ENCODE measurements at places on chromosomes 2 and 18.

DNA sequence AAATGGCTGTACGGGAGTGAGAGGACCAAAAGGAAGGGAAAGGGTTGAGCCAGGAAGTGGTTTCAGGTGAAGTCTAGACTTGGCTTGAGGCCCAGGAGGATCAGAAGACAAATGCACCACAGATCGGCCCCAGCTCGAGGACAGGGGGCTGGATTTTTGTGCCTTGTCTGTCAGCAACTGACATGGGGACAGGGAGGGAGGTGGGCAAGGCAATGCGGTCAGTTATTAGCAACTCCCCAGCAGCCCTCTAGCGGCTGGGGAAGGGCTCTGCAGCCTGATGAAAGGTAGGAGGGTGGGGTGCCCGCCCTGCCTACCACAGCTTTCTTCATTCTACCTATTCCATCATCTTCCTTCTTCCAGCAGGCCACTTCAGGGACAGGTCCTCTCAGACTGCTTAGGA lies 50.0 kb downstream of the CPO start:
- peak; percentile 11 for DNase-seq

DNA sequence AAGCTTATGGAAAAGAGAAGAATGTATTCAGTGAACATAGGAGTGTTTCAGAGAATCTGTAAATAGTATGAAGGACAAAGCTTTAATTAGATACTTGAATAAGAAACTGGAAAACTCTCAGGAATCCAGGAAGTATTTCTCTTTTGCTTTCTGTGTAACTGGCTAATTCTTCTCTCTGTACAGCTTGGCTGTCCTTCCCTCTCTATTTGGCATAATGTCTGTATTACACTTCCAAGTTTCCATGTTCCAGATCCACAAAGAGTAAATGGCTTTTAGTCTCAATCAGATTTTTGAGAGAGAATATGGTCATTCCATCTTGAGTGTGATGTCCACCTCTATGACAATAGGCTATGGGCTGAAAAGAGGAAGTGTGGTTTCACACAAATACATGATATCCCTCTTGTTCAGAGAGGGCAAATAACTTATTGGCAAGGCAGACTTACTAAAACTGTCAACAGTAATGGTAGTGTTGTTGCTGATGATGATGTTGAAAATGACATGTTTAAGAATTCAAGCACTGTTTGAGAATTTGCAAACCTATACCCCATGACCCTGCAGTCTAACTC lies 129.2 kb upstream of the ERBB4 start:
- no peak for DNase-seq

- peak; percentile 95 for DNase-seq
Observed at GRCh38 chr2:201257956-201258665, 2.2 kb upstream of the CASP8 start.

GRCh38 chr18:23871410-23871809 lies 143.1 kb upstream of the TTC39C start:
- DNase-seq: peak; percentile 68

DNA sequence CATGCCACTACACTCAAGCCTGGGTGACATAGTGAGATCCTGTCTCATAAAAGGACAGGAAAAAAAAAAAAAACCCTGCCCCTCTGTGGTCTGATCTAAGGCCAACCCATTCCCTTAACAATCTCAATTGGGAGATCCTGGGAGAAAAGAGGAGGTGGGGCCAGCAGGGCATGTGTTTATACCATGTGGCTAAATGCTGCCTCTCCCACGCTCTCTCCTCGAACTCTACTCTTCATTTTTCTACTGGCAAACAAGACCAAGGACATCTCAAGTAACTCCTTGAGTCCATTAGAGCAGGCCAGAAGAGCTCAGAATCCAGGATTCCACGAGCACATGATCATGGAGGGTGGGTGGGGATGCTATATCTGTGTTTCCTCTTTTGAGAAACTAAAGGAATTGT lies 16.7 kb upstream of the NEDD4L start:
- DNase-seq: no peak

GRCh38 chr2:1633092-1633671 lies 111.1 kb downstream of the PXDN start:
- no peak for DNase-seq

GRCh38 chr2:20523073-20523798 lies 76.4 kb downstream of the RHOB start:
- DNase-seq: no peak
